Fibroblast of upper back skin (primary cell): ENCODE measurements at places on chromosomes 2 and 18.

DNA sequence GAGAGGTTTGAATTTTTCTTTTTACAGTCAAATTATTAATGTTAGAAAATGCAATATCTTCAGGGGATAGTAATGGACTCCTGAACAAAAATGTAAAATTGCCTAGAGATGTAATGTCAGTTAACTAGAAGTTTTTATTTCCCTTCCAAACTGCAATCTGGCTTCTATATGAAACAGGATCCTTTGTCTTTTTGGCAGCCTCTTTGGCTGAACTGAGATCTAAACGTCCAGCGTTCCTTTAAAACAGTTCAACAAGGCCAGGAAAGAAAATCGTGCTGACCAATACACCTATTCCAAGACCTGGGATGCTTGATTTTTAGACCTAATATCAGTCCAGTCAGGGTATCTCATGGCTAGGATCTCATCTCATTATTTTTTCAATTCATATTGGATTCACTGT is 245.5 kb downstream of the FIGN start:
- no peak for DNase-seq

DNA sequence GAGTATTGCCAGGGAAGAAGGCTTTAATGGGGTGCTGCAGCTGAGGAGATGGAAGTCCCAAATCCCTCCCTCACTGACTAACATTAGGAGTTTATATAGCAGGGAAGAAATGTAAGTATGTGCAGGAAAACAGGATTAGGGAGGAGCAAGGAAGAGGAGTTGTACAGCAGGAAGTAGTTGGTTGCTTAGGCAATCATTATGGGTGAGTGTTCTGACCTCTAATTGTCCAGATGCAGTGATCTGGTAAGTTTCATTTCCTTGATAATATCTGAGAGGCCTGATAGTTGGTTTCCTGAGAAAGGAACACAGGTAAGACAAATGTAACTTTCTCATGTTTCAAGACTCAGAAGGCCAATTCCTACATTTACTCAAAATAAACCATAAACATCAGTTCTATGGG is 331.9 kb upstream of the GULP1 start:
- DNase-seq, result no peak

- DNase-seq, result peak; percentile 85
Measured at GRCh38 chr18:45588376-45589355, 26.6 kb upstream of the SLC14A2 start.

- DNase-seq, result no peak
Measured at GRCh38 chr2:43838560-43839267, at the start of the genes ABCG5 and ABCG8. ABCG5 (minus strand) TSS chr2:43838839; CDS start chr2:43838679, 160 bp downstream. ABCG8 (plus strand) TSS chr2:43838971; CDS start chr2:43839054, 83 bp downstream.

GRCh38 chr2:113822087-113822815 is 65.8 kb upstream of the SLC35F5 start:
- no peak for DNase-seq

GRCh38 chr18:47791461-47791985 is 138.9 kb downstream of the SMAD2 start:
- no peak for DNase-seq

- no peak for DNase-seq
Measured at GRCh38 chr18:21593540-21594257, 6.8 kb downstream of the ESCO1 start.

- peak; percentile 68 for DNase-seq
Measured at GRCh38 chr2:230627806-230628724, 84.6 kb upstream of the CAB39 start.

GRCh38 chr2:198279026-198279425 is 474.6 kb downstream of the PLCL1 start:
- peak; percentile 53 for DNase-seq

DNA sequence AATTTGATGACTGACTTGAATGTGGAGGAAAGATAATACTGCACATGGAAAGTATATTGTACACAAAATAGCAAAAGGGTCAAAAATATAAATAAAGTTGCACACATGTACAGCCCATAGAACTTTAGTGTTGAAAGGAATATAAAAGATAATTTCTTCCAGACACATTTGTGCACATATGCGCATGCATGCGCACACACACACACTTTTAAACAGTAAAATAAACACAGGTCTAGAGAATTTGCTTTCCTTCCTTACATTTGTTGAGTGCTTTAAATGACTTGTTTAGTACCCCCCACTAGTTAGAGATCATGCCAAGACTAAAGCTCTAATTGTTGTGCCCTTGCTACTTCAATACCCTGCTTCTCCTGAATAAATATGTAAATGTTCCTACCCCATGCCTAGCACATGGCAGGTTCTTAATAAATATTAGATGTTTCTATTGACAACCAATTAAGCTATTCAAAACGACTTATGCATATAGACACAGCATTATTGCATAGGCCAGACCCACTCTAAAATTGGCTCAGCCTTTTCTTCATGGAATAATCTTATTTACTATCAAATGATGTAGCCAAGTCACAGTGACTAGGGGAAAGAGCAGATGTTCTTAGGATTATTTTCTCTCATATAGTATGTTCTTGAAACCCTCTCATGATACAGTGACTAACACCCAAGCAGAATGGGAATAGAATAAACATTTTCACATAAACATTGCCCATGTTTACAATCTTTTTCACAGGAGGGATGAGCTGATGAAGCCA is 165.5 kb upstream of the ACVR2A start:
- DNase-seq, result no peak

GRCh38 chr2:222424729-222425671 is 657 bp downstream of the SGPP2 start:
- no peak for DNase-seq

GRCh38 chr2:1088192-1088860 is 137.7 kb downstream of the SNTG2 start:
- DNase-seq, result no peak

- no peak for DNase-seq
Measured at GRCh38 chr2:175579646-175580045, 398.1 kb upstream of the ATP5MC3 start.

DNA sequence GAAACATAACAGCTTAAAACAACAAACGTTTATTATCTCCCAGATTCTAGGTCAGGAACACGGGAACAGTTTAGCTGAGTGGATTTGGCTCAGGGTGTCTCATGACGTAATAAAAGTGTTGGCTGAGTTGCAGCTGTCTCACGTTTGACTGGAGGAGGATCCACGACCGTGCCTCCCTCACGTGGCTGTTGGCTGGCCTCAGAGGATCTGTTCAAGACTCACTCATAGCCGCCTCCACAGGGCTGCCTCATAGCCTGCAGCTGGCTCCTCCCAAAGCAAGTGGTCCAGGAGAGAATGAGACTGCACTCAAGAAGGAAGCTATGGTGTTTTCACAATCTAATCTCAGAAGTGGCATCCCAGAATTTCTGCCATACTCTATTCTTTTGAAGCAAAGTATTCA is 167.1 kb downstream of the RPRM start:
- no peak for DNase-seq

DNA sequence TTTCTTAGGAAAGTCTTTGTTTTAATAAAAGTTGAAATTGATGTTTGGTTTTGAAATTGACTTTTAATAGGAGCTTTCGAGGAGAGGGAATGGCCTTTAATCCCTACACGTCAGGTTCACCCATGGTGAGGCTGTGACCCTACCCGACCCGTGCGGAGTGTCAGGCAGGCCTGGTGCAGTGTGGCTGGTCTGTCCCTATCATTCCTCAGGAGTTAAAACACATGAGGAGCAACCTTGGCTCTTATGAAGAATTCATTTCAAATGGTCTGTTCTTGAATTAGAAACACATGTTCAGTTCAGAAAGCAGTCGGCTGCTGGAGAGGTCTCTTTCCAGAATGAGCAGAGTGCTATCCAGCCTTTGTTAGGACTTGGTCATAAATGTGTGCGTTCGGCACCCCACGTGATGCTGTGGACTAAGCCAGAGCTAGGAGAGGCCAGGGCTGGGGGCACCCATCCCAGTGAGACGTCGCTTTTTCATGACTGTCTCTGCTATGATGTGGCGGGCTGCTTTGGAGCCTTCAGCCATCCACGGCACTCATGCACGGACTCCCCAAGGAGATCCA is 54.7 kb downstream of the EMILIN2 start:
- peak; percentile 88 for DNase-seq

- DNase-seq, result no peak
Measured at GRCh38 chr2:56217106-56217505, 33.3 kb downstream of the CCDC85A start.

GRCh38 chr18:35880788-35881455 is 91.6 kb upstream of the RMP24 start:
- no peak for DNase-seq

DNA sequence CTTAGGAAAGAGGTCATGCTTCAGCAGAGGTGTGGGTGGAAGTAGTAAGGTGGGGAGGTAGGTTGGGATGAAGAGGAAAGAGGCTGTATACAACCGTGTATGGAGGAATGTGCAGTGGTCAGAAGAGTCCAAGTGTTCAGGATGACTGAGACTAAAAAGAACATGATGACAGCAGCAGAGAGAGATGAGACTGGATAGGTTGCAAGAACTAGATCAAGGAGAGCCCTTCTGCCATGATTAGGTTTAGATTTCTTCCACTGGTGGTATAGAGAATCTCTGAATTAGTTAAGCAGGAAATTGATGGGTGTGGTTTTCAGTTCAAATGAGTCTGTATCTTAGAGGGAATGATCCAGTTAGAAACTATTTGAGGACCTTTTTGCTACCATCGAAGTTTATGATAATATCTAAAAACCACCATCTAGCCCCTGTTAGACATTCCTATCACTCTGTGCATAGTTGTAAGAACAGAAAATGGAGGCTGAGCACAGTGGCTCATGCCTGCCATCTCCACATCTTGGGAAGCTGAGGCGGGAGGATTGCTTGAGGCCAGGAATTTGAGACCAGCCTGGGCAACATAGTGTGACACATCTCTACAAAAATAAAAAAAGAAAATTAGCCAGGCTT is 221.0 kb downstream of the LTBP1 start:
- peak; percentile 32 for DNase-seq

- peak; percentile 75 for DNase-seq
Measured at GRCh38 chr2:119253114-119253702, 29.6 kb downstream of the STEAP3 start.

DNA sequence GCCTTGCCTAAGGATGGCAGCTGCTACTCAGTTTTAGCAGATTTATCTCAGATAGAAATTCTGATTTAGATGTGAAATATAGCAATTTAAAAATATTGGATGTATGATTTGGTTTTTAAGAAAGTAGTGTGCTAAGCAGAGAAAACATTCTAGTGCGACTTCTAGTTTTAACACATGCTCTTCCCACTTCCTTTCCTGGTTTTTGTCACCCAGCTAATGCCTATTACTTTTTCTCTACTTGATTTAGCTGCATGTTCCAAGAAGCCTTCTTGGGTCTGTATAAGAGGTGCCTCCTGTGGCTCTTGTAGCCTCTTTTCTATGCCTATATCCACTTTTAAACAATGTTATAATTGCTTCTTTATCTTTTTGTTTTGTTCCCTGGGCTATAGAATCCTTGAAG is 53.0 kb downstream of the GPD2 start:
- DNase-seq, result no peak

DNA sequence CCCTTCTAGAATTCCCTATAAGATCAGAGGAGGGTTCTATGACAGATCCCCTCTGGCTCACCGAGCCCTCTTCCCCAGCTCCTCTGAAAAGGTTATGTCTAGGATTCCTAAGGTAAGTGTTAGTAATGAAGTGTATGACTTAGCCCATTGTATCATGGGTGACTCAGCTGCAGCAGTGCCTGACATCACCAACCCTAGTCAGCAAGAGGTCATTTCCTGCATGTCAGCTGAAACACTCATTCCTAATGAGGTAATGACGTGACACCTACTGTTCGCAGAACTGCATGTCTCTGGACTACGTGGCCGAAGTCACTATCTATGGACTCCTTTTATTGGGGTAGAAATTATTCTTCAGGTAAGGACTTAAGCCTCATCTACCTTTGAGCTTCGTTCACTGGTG is 196.1 kb upstream of the MYT1L start:
- DNase-seq, result no peak

GRCh38 chr2:239606741-239607516 is 206.1 kb upstream of the HDAC4 start:
- no peak for DNase-seq

- no peak for DNase-seq
Measured at GRCh38 chr2:74947703-74948102, 10.7 kb upstream of the POLE4 start.

GRCh38 chr2:115739574-115739973 is 1297.1 kb downstream of the DPP10 start:
- DNase-seq, result no peak

GRCh38 chr2:225310745-225311144 is 88.8 kb upstream of the NYAP2 start:
- DNase-seq, result no peak

DNA sequence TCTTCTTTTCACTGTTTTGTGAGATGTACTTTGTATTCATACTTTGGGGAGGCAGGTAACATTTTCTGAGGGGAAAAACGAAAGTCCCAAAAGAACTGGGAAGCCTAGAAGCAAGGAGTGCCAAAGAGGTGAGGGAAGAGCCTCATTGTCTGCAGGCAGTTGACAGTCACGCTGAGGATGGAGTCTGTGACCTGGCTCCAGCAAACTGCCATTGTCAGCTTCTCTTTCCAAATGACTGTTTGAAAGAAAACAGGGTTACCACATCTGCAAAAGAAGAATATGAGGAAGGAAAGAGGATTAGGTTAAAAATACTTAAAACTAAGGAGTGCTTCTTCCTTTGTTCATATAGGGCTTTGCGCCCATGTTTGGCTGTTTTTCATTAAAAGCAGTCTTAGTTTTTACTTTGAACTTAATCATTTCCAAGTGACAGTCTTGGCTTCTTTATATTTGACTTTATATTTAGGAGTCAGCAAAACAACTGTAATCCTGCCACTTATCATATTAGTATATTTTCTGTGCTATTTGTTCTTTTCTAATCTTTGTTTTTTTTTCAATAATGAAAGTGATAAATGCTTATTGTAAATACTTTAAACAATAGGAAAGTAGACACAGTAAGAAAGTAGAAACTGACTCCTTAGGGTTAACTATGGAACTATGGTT is 35.0 kb downstream of the CERS6 start:
- DNase-seq, result no peak

DNA sequence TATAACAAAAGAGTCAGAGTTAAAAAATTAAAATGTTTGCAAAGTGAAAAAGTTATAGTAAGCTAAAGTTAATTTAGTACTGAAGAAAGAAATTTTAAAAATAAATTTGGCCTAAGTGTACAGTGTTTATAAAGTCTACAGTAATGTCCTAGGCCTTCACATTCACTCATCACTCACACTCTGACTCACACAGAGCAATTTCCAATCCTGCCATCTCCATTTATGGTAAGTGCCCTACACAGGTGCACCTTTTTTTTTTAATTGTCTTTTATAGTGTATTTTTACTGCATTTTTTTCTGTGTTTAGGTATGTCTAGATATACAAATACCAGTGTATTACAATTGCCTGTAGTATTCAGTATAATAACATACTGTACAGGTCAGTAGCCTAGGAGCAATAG is 562.9 kb downstream of the PIK3C3 start:
- no peak for DNase-seq

- DNase-seq, result no peak
Measured at GRCh38 chr2:27060323-27060722, 8.9 kb downstream of the AGBL5 start.

DNA sequence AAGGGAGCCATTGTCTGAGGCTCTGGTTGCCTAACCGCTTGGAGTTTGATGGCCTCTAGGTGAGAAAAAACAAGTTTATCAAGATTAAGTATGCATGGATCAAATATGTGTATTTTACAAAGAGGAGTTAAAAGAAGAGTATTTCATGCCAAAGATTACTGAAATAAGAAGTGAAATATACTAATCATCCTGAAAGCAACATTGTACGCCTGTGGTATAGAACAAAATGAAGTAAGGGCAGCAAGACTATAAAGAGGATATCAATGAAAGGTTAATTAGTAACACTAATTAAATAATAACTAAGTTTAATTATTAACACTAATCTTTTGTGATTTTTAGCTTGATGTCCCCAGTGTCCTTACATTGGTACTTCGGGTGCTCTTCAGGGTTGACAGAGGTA is 276.7 kb downstream of the CALCRL start:
- DNase-seq, result no peak

- DNase-seq, result peak; percentile 11
Measured at GRCh38 chr2:232022718-232023117, 61.2 kb downstream of the DIS3L2 start.
